ENCODE measurements at places on chromosomes 5 and 9.

GRCh38 chr5:105903069-105903468 is 1767.7 kb downstream of the EFNA5 start:
- no peak for DNase-seq

DNA sequence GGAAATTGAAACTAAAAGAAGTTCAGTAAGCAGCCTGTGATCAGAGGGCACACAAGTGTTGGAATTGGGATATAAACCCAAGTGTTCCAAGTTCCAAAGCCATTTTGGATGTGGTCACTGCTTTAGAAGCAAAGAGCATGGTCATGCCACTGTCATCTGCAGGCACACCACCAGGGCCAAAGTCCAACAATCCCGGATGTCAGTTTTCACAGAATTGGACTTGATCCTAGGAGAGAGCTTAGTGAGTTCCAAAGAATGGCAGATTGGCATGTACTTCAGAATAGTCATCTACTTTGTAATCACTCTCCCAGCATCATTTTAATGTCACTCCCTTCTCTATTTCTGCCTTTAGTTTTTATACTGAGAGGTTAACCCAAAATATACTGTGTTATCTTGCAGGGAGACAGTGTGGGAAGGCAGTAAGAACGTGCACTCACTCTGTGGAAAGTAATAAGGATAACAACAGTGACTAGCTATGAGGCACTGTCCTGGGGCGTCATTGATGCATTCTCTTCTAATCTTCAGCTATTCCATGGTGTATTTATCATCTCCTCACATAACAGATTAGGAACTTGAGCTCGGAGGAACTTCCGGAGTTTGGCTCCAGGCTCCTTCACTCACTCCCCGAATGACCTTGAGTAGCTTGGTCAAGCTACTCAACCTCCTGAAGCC is 388.0 kb downstream of the ACTL7B start:
- no peak for DNase-seq

DNA sequence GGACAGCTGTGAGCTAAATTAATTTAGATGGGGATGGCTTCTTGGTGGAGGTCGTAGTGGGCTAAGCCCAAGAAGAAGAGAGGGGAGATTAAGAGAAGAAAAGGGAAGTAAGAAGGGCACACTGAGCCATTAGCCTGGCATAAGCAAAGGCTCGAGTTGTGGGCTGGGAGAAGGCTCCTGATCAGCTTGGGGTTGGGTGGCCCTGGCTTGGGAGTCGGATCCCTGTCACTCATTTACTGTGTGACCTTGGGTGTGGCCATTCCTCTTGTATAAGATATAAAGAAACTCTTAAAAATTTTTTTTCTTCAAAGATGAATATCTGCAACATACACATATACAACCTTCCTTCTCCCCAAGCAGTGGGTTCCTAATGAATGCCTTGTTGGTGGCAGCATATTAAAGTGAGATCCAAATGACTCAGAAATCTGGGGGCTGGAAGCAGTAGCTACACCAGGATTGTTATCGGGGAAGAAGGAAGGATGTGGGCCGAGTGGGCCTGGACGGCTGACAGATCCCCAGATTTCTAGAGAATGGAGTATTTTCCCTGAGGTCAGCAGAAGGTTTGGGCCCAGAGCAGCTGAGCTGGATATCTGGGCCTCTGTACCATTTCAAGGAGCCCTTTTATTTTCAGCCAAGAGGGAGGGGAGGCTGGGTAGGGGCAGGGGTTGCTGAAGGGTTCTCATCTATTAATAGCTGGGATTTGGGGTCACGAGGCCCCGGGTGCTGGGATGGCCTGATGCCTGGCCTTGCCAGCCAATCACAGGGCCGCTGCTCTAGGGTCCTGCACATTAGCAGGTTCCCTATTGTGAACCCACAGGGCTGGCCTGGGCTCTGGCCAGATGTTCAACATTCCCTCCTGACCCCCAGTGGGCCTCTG is 52.1 kb downstream of the PPARGC1B start:
- DNase-seq: no peak

- DNase-seq: peak; percentile 30
These were observed 266.6 kb downstream of the PIK3R1 start for GRCh38 chr5:68482199-68482598.

- DNase-seq: no peak
These were observed 12.6 kb upstream of the MUSK start for GRCh38 chr9:110655754-110656641.

GRCh38 chr5:160511280-160511929 is 89.8 kb downstream of the PTTG1 start:
- no peak for DNase-seq

GRCh38 chr5:140217299-140218026 is 42.5 kb downstream of the CYSTM1 start:
- no peak for DNase-seq

DNA sequence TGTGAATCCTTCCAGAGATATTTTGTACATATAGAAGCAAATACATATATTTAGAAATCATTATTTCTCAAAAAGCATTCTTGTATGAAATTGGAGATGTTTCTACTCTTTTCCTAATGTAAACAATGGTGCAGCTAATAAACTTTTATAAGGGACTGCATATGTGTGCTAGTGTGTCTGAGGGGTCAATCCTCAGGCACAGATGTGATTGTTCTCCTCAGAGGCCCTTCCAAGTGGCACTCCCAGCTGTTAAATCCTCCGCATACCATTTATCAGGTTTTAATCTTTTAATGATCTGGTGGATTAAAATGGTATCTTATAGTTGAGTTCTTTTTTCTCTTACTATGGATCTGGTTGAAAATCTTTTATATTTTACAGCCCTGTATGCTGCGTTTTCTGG is 5.6 kb upstream of the OMD start:
- peak; percentile 39 for DNase-seq

DNA sequence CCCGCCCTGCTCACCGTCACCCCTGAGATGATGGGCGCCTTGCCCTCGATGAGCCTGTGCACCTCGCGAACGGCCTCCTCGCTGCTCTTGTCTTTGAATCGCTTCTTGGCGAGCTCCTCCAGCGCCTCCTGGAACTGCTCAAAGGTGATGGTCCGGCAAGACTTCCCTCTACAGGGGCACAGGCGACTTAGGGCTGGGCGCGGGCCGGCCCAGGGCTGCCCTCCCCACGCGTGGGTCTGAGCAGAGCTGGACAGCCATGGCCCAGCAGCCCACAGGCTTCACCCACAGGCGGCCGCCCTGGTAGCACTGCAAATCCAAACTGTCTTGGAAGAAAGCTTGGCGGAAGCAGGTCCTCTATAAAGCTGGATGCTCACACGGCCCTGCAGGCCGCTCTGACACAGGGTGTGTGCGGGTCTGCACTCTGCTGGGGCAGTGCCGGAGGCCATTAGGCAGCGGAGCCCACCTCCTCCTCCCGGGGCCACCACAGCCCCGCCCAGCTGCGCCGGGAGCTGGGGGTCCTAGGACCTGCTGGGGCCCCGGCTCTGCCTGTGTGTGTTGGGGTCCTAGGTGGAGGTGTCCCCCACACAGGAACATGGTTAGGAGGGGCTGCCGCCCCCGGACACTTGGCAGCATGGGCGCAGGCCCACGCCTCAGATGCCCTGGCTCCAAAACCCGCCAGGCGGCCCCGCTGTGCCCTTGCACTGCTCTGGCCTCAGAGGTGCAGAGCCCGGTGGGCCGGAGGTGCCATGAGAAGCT is 27.0 kb downstream of the TPPP start:
- DNase-seq: no peak

DNA sequence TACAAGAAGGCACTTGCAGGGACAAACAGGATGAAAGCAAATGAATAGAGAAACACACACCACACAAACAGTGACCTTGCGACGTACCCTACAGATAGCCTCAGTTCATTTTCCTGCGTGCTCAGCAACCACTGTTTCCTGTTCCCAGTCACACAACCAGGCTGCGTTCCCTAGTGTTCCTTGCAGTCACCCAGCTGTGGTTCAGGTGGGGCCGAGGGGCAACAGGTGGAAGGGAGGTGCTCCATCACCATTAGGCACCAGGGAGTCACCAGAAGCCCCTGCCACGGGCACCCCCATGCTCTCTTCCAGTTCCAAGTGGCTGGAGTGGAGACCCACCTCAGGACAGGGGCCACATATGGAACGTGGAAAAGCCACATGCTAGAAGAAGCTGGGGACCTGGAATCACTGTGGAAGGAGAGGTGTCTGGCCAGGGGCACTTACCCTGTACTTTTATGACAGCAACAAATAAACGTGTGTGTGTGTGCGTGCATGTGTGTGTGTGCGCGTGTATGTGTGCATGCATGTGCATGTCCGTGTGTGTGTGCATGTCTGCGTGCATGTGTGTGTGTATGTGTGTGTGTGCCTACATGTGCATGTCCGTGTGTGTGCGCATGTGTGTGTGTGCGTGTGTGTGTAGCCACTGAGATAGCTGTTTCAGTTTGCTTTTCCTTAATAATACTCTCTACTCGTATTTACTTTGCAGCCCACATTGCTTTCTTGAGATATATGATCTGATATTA is 18.8 kb upstream of the FCN2 start:
- peak; percentile 1 for DNase-seq

DNA sequence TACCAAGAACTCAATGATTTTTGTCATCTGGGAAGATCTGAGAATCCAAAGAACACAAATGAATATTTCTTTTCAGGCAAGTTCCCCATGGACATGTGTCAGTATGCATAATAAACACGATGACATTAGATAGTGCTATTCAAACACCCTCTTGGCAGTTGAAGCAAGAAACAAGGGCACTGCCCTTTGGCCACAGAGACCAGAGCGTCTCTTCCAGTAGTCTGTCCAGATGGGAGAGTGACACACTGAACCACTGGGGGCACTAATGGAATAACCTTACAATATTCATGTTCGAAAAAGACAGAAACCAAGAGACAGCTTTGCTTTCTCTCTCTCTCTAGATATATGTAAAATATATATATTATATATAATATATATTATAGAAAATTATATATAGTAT is 301.9 kb downstream of the CTNND2 start:
- no peak for DNase-seq

DNA sequence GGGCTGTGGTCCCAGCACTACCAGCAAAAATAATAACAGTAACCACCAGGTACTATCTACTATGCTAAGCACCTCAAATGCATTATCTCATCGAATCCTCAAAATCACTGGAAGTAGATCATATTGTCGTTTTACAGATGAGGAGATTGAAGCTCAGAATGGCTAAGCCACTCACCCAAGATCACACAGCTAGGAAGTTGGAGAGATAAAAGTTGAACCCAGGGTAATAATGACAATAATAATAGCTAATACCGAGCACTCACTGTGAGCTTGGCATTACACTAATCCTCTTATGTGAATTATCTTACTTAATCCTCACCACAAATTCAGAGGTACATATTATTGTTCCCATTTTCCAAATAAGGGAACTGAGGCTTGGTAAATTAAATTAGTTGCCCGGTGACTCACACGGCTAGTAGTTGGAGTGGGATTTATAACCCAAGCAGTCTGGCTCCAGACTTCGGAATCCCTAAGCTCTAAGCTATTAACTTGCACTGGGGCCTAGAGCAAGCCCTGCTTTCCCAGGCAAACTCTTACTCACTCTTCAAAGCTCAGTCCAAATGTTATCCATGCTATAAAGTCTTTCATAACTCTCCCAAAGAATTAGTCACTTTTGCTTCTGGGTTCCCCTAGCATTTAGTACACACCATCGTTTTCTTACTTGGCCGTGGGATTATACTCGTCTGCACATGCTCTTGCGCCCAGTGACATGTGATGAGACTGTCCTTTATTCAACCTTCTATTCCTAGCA is 3.8 kb downstream of the ARSI start:
- no peak for DNase-seq

- DNase-seq: no peak
These were observed 558.3 kb downstream of the CHSY3 start for GRCh38 chr5:130462516-130462915.

- DNase-seq: no peak
These were observed 18.3 kb downstream of the AKNA start for GRCh38 chr9:114369216-114370130.

DNA sequence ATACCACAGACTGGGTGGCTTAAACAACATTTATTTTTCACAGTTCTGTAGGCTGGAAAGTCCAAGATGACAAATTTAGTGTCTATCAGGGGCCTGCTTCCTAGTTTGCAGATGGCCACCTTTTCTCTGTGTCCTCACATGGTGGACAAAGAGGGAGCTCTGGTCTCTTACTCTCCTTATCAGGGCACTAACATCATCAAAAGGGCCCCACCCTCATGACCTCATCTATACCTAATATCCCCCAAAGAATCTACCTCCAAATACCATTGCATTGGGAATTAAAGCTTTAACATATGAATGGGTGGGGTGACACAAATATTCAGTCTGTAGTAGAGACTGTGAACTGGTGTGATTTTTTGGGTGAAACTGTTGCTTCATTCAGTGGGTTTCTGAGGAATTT is 78.1 kb downstream of the C7 start:
- no peak for DNase-seq

GRCh38 chr5:125575891-125576505 is 829.6 kb upstream of the ZNF608 start:
- peak; percentile 66 for DNase-seq

- no peak for DNase-seq
These were observed 17.3 kb downstream of the EEIG1 start for GRCh38 chr9:127963359-127964064.

GRCh38 chr5:138438724-138439476 is at the start of gene REEP2:
Gene REEP2 (plus strand): TSS chr5:138439057. CDS start chr5:138439209, 152 bp downstream.
- peak; percentile 64 for DNase-seq

GRCh38 chr5:5780253-5780652 is 357.8 kb downstream of the ICE1 start:
- no peak for DNase-seq

- DNase-seq: no peak
These were observed 4.6 kb downstream of the SLC35A4 start for GRCh38 chr5:140569197-140569596.

DNA sequence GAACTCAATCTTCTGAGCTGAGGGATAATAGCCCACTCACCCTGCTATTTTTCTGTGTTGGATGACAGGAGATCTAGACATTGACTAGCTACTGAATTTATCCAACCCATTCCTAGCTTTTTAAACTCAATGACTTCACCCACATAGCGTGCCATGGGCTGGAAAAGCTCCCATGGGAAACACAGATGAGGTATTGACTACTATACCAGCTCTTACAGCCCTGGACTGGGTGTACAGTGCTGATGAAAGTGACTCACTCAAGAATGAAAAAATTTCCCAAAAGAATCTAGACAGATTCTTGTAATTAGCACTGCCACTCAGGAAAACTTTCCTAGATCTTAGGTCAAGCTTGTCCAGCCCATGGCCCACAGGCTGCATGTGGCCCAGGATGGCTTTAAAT is 72.7 kb upstream of the NREP start:
- DNase-seq: no peak

GRCh38 chr5:139315056-139315615 is 21.6 kb downstream of the MATR3 start:
- no peak for DNase-seq

DNA sequence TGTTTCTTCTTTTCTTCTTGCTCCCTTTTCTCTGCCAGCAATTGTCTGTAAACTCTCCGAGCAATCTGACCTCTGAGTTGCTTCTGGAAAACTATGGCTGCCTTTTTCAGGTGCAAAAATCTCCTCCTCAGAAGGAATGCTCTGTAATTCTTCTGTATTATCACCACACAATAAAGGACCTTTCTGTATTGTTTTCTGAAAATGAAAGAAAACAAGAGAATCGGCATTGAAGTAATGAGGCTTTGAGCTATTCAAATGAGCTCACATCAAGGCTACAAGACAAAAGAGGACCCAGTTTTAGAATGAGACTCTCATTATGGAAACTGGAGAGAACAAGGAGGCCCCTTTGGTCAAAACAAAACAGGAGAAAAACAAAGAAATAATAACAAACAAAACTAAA is 86.2 kb upstream of the RETREG1 start:
- no peak for DNase-seq

GRCh38 chr5:139645430-139645871 is 2.7 kb upstream of the CXXC5 start:
- DNase-seq: no peak

GRCh38 chr5:90845723-90846554 is 287.3 kb downstream of the ADGRV1 start:
- DNase-seq: no peak

Data from SJCRH30 (cell line).